A549 treated with ZK216348 at 1 μM for 4 hours (cell line): ENCODE measurements at places on chromosomes 7 and 10. TPM values are rescaled to one million over a fixed set of nuclear protein-coding genes. Genes with fewer than 3 reads are reported as not detected.

MACC1 gene
- total RNA-seq: not detected in 5 replicates

INHBA gene
- 0.20 to 1.0 TPM (median 0.61 TPM) in 5 replicates for total RNA-seq

SRPK2 gene
- total RNA-seq: 29.8 to 39.4 TPM (median 36.4 TPM) in 5 replicates

IRF5 gene
- 11.4 to 16.7 TPM (median 13.6 TPM) in 5 replicates for total RNA-seq

ACTR3C gene
- not detected in 5 replicates for total RNA-seq

CPN1 gene
- total RNA-seq: 0.16 to 0.28 TPM (median 0.22 TPM) in 4 of 5 replicates, not detected in the other

PNLIPRP3 gene
- total RNA-seq: not detected in 5 replicates

ST8SIA6 gene
- 0.06 to 0.08 TPM in 2 of 5 replicates, not detected in the others for total RNA-seq

GIMAP2 gene
- not detected in 5 replicates for total RNA-seq

OR2A42 gene
- total RNA-seq: not detected in 5 replicates

CPA2 gene
- 0.18 to 0.28 TPM in 2 of 5 replicates, not detected in the others for total RNA-seq

BUB3 gene
- total RNA-seq: 161 to 187 TPM (median 171 TPM) in 5 replicates

BLNK gene
- not detected in 5 replicates for total RNA-seq

ORC5 gene
- total RNA-seq: 22.6 to 28.2 TPM (median 25.9 TPM) in 5 replicates

ANKRD30A gene
- 0.33 to 1.0 TPM (median 0.80 TPM) in 5 replicates for total RNA-seq

YAE1 gene
- total RNA-seq: 17.3 to 26.2 TPM (median 18.4 TPM) in 5 replicates

CD36 gene
- total RNA-seq: 0.14 to 0.19 TPM in 2 of 5 replicates, not detected in the others

CCL26 gene
- total RNA-seq: 6.8 to 11.4 TPM (median 7.4 TPM) in 5 replicates

PRPS1L1 gene
- total RNA-seq: not detected in 5 replicates

TMEM196 gene
- not detected in 5 replicates for total RNA-seq

ITIH5 gene
- total RNA-seq: 0.08 to 0.24 TPM (median 0.11 TPM) in 4 of 5 replicates, not detected in the other

FFAR4 gene
- 0.12 to 0.33 TPM (median 0.22 TPM) in 5 replicates for total RNA-seq

WDR86 gene
- total RNA-seq: 0.13 to 0.23 TPM (median 0.18 TPM) in 3 of 5 replicates, not detected in the others

SPDYE2 gene
- total RNA-seq: not detected in 5 replicates

NAT16 gene
- total RNA-seq: 0.13 to 0.29 TPM (median 0.22 TPM) in 5 replicates

PTPRE gene
- 2.5 to 5.5 TPM (median 4.0 TPM) in 5 replicates for total RNA-seq

CLDN15 gene
- total RNA-seq: 6.5 to 14.6 TPM (median 12.5 TPM) in 5 replicates

NEUROG3 gene
- total RNA-seq: not detected in 5 replicates

TMEM225B gene
- 0.75 to 1.4 TPM (median 0.92 TPM) in 5 replicates for total RNA-seq

FOXI2 gene
- total RNA-seq: not detected in 5 replicates

MYO1G gene
- total RNA-seq: 0.11 to 0.17 TPM (median 0.15 TPM) in 5 replicates

ASZ1 gene
- not detected in 5 replicates for total RNA-seq

LRGUK gene
- 0.18 to 0.73 TPM (median 0.36 TPM) in 5 replicates for total RNA-seq

ZNF138 gene
- total RNA-seq: 2.6 to 3.9 TPM (median 2.8 TPM) in 5 replicates

LLCFC1 gene
- not detected in 5 replicates for total RNA-seq

WBP1L gene
- total RNA-seq: 17.5 to 28.7 TPM (median 26.1 TPM) in 5 replicates

HELLS gene
- 20.9 to 30.5 TPM (median 29.2 TPM) in 5 replicates for total RNA-seq
